ENCODE measurements at places on chromosomes 5 and 9.

- no peak for DNase-seq
These were observed 99.5 kb downstream of the AOPEP start for GRCh38 chr9:94826044-94826443.

GRCh38 chr9:72025906-72026305 lies 34.5 kb downstream of the C9orf57 start:
- no peak for DNase-seq

DNA sequence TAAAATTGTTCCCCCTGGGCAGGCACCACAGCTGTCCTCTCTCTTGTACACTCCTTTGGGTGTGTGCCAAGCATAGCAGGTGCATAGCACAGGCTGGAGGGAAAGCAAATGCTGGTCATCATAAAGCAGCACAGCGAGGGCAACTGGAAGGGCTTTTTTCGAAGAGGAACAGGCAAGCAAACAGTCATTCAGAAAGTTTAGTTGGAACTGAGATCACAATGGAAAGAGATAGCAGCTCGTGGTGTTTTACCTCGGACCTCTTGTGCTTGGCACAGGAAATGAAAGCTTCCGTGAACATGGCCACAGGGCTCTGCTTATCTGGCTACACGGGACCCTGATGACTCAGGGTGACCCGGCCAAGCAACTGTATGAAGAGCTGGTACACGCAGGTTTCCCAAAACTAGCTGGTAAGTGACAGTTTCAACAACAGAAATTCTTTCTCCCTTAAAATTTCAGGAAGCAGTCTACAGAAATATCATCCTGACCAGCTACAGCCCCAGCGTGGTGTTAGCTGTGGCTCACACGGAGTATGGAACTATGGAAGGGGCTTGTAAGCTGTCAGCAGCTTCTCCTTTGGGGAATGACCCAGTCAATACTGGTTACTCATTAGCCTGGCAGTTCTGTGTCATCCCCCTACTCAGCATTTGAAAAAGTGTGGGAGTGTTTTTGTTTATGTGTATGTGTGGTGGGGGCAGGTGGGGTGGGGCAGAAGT lies 48.1 kb downstream of the POC5 start:
- DNase-seq, result peak; percentile 20

DNA sequence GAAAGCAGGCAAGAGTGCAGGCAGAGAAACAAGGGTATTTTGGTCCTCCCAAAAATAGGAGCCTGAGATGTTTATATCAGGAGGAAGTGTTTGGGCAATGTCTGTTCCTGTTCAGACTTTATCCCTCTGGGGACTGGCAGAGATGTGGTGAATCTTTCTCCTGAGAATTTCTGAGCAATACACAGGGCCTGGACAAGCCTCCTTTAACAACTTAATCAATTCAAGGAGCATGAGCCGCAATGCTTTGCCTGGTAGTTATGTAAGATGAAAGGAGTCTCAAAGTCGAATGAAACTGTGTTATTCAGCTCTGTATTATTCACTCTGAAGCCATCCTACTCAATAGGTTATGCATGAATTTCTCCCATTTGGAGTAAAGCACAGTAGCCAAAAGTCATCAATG lies 365.6 kb downstream of the MAN2A1 start:
- peak; percentile 30 for DNase-seq

GRCh38 chr9:112764837-112765236 lies 14.3 kb downstream of the SNX30 start:
- DNase-seq, result no peak

DNA sequence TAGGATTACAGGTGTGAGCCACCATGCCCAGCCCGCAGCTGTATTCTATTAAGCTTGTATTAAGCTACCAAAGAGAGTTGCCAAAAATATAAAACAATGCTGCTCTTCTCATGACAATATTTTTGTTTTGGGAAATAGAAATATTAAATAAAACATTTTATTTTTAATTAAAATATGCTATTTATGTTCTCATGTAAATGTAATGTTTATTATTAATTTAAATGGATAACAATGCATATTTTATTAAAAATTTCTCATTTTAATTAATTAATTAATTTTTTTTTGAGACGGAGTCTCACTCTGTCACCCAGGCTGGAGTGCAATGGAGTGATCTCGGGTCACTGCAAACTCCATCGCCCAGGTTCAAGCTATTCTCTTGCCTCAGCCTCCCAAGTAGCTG lies 117.5 kb downstream of the ANKRD55 start:
- DNase-seq, result no peak

GRCh38 chr5:139668064-139668880 lies 20.1 kb downstream of the CXXC5 start:
- peak; percentile 49 for DNase-seq
